Stimulated activated CD8-positive, alpha-beta memory T cell treated with anti-CD3 and anti-CD28 coated beads, Interleukin-15, amount 100 ng/mL, for 4 hours (primary cell): ENCODE measurements at places on chromosomes 1 and 21.

DNA sequence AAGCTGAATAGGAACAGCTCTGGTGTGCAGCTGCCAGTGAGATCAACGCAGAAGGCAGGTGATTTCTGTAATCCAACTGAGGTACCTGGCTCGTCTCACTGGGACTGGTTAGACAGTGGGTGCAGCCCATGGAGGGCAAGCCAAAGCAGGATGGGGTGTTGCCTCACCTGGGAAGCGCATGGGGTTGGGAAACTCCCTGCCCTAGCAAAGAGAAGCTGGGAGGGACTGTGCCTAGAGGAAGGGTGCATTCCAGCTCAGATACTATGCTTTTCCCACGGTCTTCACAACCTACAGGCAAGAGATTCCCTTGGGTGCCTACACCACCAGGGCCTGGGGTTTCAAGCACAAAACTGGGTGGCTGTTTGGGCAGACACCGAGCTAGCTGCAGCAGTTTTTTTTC lies 183.2 kb downstream of the DNM3 start:
- no peak for DNase-seq

- no peak for DNase-seq
Observed at GRCh38 chr1:66416295-66416694, 117.7 kb upstream of the SGIP1 start.

GRCh38 chr1:239806897-239807296 lies 284.8 kb upstream of the FMN2 start:
- no peak for DNase-seq

DNA sequence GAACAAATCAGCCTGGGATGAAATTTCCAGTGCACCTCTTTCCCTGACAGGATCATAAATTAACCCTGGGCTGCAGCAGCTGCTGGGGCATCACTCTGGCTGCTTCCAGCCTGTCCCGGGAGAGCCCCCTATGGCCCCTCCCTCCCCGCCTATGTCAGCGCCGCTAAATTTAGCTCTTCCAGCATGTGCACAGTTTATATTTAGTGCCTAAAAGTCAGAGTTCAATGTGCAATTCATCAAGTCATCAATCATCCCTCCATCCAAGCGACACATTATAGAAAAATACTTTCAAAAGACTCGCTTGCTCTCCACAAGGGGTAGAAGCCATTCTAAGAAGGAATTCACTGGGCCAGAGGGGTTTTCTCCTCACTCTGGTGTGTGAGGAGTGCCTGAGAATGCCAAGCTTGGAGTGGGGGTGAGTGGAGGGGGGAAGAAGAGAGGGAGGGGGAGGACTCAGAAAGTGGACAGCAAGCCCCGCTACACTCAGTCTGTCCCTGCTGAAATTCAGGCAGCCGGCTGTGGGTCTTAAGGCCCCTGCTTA lies 37.4 kb downstream of the XCL1 start:
- DNase-seq, result no peak

GRCh38 chr1:94608852-94609530 lies 67.4 kb upstream of the F3 start:
- DNase-seq, result no peak

- no peak for DNase-seq
Observed at GRCh38 chr1:219433001-219433400, 179.9 kb downstream of the ZC3H11B start.

DNA sequence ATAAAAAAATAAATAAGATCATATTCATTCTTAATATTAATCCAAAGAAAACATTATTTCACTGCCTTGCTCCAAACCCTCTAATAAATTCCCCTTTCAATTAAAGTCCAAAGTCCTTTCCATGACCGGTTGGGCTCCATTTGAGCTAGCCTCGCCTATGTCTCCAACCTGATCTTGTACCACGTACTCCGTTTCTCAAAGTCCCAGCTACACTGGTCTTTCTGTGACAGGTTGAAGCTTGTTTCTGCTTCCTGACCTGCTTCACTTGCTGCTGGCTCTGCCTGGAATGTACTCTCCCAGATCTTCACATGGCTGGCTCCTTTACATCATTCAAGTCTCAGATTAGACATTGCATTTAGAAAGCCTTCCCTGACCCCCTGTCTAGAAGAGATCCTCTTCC lies 16.4 kb downstream of the RPL5 start:
- no peak for DNase-seq
